ENCODE measurements at places on chromosomes 4 and X. TPM values are rescaled to one million over a fixed set of nuclear protein-coding genes. Genes with fewer than 3 reads are reported as not detected.

DNA sequence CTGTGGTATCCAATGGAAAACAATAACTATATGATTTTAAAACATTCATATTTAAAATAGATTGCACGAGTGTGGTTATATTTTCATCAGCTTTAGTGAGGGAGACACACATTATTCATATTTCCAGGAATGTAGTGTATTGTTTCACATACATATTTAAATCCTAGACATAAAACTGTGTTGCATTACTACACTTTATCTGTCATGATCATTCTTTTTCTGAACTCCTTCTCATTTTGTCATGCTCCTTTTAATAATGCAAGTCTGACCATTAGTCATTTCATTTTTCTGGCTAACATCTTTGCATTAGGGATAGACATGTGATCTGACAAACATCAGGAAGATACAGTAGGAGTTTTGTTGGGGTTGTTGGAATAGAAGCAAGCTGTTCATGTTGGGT lies 1382.7 kb downstream of the PCDH7 start:
- no peaks in the 10 kb centered on the region for H3K27me3 ChIP-seq
- H3K27ac ChIP-seq = no peak overlapping the region
- no peaks in the 10 kb centered on the region for H3K4me1 ChIP-seq
- H3K4me3 ChIP-seq = no peak overlapping the region

GRCh38 chrX:136767104-136767941 lies 13.4 kb downstream of the ARHGEF6 start:
- no peak overlapping the region for H3K27ac ChIP-seq
- H3K27me3 ChIP-seq = peaks cover 8% of the 10 kb centered on the region
- peak overlapping the region; percentile 42 for H3K4me3 ChIP-seq
- no peak for DNase-seq
- no peaks in the 10 kb centered on the region for H3K4me1 ChIP-seq
- H3K36me3 ChIP-seq = no peaks in the 10 kb centered on the region

DNA sequence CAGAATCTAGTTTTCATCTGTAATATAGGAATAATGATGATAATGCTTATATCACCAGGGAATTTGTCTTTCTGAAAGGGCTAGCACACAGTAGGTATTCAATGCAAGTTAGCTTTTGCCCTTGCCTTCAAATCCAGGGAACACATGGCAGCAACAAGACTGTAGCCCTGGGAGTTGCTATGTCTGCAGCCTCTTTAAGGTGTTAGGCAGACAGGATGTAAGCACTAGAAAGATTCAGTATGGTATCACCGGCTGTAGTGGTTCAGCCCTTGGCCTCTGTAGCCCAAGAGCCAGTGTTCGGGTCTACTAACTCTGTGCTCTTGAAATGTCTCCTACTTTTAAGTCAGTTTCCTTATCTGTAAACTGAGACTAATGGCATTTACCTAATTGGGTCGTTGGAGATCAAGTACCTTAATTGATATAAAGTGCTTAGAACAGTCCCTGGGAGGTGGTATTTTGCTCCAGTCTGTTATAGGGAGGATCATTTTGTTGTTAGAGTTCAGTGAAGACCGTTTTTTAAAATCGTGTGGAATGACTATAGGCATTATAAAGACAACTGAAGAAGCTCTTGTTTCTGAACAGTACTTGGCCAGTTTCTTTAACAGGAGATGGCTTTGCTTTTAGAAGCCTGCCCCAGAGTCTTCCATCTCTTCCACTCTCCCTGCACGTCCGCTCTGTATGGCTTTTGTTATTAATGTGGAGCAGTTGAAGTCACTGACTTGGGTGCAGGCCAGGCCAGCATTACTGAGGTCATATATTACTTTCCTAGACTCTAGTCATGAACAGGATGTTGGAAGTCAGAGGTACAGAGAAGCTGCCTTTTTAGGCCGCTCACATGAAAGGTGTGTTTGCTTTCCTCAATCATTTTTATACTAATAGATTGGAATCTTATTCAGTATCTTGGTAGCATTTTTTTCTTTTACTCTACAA lies 44.8 kb downstream of the GAB1 start:
- peaks cover 17% of the 10 kb centered on the region for H3K4me1 ChIP-seq
- no peaks in the 10 kb centered on the region for H3K27me3 ChIP-seq
- H3K4me3 ChIP-seq = no peak overlapping the region
- DNase-seq = peak; percentile 61

DNA sequence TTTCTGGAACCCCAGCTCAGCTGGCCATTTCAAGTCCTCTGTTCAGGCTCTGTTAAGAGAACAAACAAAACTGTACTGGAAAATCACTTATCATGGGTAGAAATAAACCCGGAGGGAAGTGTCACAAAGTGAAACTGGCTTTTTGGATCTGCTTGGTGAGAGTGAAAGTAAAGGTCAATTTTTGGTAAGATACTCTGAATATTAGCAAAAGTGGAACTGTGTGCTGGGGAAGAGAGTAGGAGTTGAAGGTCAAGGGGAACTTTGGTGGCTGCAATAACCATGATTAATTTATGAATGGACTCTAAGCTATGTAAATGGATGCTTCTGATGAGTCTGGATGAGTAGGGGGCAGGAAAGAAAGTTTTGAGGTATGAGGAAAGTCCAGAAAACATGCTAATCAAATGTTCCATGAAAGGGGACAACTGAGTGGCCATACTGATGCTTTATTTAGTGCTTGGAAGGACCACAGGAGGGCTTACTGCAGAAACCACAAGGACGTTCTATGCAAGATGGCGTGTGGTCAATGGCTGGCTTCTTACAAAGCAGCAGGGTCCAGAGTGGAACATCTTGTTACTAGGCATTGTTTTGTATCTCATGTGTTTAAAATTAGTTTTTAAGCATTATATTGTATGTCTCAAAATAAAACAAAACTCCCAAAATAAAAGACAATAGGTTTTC lies 36.8 kb upstream of the TNIP3 start:
- H3K4me1 ChIP-seq = no peaks in the 10 kb centered on the region
- H3K27ac ChIP-seq = no peak overlapping the region
- peaks cover under 1% of the 10 kb centered on the region for H3K27me3 ChIP-seq
- no peak overlapping the region for H3K4me3 ChIP-seq
- DNase-seq = no peak

The REELD1 gene
- 0.45 TPM for polyA plus RNA-seq

The TNIP2 gene
- polyA plus RNA-seq = 28.5 TPM

The FAM184B gene
- polyA plus RNA-seq = 0.04 TPM

The PPP2R2C gene
- polyA plus RNA-seq = 3.9 TPM

The YY2 gene
- 2.8 TPM for polyA plus RNA-seq

All from large intestine (tissue), 12 donors.